ENCODE measurements at places on chromosomes 12 and 14.

DNA sequence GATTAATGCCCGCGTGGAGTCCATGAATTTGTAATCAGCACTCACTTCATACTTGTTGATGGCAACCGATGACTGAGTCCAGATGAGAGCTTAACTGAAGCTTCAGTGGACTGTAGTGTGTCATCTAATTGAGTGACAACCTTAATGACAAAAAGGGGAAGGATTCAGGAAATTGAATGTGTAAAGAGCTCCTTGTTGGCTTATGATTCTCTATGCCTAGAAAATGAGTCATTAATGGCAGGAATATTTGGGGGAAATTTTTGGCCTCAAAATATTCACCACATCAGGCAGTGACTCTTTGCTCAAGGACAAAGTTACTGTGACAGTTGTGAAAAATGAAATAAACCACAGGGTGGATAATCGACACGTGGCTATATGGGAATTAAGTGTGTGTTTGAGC lies 55.3 kb upstream of the STON2 start:
- no peak for DNase-seq

GRCh38 chr14:91223028-91223783 lies 21.3 kb downstream of the GPR68 start:
- DNase-seq: no peak

DNA sequence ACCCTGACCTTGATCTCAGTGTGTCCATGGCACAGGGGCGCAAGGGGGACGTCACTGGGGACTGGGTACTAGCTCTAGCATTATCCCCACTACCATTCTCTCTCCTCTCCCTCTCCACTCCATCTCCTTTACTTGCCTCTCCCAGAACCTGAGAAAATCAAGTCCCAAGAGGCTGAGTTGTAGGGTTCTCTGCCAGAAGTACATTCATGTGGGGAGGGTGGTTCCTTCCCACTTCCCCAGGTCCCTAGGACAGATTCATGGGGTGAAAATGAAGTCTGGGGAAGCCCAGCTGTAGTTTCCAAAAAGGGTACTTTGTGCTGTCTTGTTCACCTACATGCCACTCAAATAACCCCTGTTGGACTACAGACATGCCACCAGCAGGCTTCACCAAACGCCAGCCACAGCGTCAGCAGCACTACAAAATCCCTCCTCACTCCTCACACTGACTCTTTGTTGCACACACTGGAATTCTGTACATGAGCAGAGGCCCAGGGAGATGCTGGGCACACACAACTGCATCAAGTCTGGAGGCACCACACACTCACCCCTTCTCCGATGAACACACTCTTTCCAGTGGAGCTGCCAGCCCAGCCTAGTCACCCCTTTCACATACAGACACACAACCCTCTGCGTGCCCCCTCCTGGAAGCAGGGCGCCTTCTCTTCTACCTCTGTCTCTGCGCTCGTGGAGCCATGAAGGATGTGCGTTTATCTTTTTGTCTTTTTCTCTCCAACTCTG lies 6.9 kb downstream of the RARG start:
- no peak for DNase-seq

DNA sequence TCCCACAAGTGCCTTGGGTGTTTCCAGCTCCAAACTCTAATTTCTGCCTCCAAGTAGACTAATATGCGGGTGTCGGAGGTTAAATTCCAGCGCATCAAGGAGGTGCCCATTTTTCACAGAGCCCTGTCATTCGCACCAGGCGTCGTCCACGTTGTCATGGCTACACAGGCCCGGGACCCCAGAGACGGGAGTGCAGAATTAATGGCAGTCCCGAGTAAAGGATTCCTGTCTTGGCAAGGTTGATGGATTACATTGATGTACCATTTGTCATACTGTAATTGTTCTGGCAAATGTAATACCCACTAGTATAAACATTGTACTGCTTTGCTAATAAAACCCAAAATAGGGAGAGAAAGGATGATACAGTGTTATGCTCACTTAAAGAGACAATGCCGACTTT lies 222.9 kb upstream of the MYL2 start:
- DNase-seq: no peak

DNA sequence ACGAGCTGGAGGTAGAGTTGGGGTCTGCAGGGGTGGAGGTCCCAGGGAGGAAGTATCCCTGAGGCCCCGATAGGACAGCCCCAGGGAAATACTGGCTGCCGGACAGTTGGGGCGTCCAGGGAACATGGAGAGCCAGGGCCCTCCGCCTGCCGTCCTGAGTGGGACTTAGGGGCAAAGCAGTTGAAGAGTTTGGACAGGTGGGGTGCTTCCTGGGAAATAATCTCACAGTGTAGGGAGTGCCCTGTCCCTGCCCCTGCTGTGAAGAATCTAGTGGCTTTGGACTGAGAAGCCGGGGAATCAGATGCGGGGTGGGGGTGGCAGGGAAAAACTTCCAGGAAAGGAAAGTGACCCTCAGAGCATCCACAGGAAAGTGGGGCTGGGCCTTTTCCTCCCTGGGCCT lies 9.8 kb upstream of the HHIPL1 start:
- no peak for DNase-seq
